B cell (primary cell): ENCODE measurements at places on chromosomes 12 and 14. TPM values are rescaled to one million over a fixed set of nuclear protein-coding genes. Genes with fewer than 3 reads are reported as not detected.

DNA sequence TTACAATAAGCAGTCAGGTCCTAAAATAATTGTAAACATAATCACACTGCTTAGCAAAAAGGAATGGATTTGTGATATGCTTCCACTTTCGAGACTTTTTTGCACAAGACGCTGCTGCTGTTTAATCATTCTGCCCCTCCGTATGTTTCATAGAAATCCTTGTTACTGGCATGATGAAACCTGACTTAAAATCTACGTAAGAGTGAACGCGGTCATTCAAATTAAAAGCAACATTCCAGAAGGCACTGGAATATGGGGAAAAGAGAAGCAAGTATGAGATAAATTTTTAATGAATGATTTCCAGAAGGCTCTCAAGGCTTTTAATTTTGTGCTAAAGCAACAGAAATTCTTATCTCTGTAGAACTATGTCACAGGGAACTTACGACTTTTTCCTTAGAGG is 1.1 kb downstream of the CNIH1 start:
- no peak for DNase-seq

The KRT71 gene
- not detected in 2 replicates for total RNA-seq

The SLC35F4 gene
- not detected in 2 replicates for total RNA-seq

GRCh38 chr12:109482894-109483293 is 5.5 kb downstream of the UBE3B start:
- no peak for DNase-seq

DNA sequence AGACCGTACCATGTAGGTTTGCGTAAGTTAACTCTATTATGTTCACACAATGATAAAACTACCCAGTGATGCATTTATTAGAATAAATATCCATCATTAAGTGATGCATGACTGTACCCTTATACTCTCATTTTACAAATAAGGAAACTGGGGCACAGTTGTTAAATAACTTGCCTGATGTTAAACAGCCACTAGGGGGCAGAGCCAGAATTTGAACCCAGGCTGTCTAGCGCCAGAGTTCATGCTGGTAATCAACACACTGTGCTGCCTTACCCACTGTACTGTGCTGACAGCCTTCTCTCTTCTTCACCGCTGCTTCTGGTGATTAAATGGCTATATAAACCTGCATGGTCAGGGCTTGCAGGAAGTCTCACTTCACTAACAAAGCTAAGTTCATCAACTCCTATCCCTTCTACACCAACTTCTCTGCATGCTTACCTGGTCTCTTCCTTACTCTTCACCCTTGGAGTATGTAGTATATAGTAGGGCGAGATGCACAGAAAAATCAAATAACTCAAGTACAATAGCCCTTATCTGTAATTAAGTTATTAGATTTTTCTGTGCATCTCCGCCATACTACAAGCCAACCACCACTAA is 43.6 kb upstream of the APPL2 start:
- DNase-seq, result peak; percentile 47

- DNase-seq, result no peak
These were observed 132.7 kb upstream of the DDHD1 start for GRCh38 chr14:53285821-53286220.

GRCh38 chr12:112665958-112666357 is 125.6 kb upstream of the RPH3A start:
- DNase-seq, result no peak

The OR6C2 gene
- total RNA-seq, result not detected in 2 replicates

DNA sequence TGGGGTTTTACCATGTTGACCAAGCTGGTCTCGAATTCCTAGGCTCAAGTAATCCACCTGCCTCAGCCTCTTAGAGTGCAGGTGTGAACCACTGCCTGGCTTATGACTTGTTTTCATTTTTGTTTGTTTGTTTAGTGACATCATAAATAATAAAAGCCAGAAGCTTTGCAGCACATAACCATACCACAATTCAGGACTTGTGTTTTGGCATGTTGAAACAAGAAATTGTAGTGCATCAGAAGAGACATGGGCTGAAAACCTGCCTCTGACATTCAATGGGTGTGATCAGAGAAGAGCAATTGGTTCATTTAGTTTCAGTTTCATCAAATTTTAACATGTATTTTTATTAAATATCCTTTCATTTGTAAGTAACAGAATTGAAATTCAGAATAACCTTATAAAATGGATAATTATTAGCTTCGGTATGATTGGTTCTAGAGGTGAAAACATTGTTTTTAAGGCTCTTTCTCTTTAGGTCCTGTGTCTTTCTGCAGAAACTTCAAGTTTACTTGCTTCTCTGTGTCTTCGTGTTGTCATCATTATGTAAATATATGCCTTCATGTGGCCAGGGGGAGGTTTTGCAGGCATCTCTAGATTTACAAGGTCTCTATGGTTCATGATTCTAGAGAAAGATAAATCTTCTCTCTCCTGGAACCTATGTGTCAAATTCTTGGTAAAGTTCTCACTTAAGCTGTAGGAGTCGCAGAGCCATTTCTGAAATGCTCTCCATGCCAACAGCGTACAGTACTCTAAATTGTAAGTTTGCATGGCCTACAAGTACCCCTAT is 312.0 kb downstream of the KCNC2 start:
- no peak for DNase-seq

The PDE6H gene
- total RNA-seq, result not detected in 2 replicates

DNA sequence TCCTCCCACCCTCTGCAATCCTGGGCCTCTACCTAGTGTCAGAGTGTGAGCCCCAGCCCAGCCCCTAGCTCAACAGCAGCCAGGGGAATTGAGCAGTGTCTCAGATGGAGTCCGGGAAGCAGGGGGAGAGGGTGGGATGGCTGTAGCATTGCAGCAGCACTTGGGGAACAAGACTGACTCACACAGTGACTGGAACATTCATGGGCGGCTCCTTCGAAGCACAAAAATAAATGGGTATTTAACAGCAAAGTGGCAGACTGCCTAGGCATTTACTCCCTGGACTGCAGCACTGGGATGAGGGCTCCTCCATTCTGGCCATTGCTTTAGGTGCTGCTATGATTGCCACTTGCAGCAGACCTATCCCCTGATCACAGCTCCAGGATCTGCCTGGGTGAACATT is 46.0 kb upstream of the STK38L start:
- DNase-seq, result no peak

The ATP2A2 gene
- 68.2 and 73.1 TPM in 2 replicates for total RNA-seq

DNA sequence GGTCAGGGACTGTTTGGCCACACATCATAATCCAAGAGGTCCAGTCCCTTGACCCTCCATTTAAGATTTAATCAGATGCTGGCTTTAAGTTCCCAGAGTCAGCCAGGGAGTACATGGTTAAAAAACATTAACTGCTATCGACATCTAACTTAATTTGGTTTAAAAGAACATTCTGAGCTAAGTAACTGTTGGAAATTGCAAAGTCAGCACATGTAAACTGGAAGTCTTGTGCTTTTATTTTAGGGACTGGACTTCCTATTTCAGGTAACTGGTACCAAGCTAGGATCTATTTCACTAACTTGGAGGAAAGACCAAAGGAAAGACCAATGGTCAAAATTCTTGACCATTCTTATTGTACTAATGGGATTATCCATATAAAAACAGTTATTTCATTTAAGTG is 40.6 kb downstream of the GNS start:
- no peak for DNase-seq
